ENCODE measurements at places on chromosomes 16 and 17.
A peak's percentile ranks its signal among the peaks of the same experiment; 100 is the strongest.

DNA sequence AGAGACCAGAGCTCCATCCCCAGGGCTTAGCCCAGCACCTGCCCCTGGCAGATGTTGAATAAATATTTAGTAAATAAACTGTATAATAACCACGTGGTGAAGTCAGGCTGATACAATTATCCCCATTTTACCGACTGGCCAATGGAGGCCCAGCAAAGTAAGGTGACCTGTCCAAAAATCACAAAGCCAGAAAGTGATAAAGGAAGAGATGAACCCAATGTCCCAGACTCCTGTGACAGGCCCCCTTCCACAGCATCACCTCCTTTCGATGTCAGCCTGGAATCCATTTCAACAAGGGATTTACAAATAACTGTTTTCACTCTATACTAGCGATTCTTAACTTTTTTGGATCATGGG, 5.5 kb downstream of the TVP23A start:
- DNase-seq = no peak

- DNase-seq = no peak
Measured at GRCh38 chr17:2074919-2075318, 20.0 kb downstream of the HIC1 start.

DNA sequence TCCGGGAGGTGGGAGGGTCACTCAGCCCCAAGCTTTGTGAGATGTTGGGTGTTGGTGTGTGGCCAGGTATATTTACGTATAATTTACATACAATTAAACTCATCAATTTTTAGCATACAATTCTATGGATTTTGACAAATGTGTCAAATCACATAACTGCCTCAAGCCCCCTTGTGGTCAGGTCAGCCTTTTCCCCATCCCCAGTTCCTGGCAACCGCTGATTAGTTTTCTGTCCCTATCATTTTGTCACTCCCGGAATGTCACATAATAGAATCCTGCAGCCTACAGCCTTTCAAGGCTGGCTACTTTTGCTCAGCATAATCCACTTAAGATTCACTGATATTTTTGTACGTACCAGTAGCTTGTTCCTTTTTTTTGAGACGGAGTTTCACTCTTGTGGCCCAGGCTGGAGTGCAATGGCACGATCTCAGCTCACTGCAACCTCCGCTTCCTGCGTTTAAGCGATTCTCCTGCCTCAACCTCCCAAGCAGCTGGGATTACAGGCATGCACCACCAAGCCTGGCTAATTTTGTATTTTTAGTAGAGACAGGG, 19.3 kb upstream of the RAI1 start:
- DNase-seq = no peak

DNA sequence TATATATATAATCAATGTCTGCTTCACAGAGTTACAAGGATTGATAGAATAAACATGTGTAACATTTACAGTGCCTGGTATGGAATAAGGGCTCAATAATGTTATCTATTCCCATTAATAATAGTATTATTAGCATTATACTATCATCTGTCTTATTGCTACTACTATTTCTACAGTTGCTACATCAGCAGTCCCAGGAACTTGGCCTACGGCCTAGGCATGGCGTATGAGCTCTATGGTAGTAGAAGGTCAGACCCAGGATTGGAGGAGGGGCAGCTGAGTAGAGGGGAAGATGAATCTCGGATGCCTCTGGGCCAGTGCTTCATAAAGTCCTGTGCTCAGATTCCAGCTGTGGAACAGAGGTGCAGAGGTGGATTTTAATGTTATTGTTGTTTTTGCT, 146.3 kb upstream of the TBX2 start:
- no peak for DNase-seq

- no peak for DNase-seq
Measured at GRCh38 chr16:50309156-50309526, 42.8 kb downstream of the ADCY7 start.

GRCh38 chr16:72291121-72291520, 119.2 kb upstream of the PMFBP1 start:
- DNase-seq = no peak

- DNase-seq = no peak
Measured at GRCh38 chr16:57579361-57579665, 36.9 kb downstream of the ADGRG5 start.

DNA sequence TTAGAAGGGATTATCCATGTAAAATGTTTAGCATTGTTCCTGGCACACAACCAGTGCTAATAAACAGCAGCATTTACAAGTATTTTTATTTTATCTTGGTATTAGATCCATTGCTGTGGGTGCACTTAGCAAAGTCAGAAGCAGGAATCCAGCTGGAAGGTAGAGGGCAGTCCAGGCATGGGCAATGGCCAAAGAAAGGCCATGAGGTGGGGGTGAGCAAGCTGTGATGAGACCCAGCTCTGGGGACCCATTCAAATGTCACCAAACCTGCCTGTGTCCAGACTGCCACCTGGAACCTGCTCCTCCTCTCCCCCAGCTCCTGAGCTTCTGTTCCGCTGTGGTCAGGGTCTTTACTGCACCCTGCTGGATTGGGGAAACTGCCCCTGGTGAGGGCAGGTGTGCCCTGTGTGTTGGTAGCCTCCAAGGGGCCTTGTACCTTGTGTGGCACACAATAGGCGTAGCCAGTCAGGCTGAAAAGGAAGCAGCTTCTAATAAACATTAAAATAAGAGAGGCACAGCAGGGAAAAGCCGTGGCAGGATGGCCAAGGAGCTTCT, 118.0 kb upstream of the CRHR1 start:
- DNase-seq = no peak

DNA sequence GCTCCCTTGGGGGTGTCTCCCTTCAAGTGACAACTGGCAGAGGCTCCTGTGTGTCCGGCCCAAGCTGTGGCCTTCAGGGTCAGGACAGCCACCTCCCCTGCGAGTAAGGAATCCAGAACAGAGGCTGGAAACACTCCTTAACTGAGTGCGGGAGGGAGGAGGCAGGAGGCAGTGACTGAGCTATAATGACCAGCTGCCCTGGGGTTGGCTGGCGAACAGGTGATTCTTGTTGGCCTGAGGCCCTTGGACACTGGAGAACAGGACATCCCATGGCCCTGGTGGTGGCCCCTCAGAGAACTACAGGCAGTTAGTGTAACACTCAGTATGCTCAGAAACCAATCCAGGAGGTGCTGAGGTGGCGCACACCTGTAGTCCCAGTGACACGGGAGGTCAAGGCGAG, 9.4 kb upstream of the SNAI3 start:
- DNase-seq = no peak

GRCh38 chr17:77741109-77741508, 217.4 kb upstream of the TNRC6C start:
- peak; percentile 42 for DNase-seq

DNA sequence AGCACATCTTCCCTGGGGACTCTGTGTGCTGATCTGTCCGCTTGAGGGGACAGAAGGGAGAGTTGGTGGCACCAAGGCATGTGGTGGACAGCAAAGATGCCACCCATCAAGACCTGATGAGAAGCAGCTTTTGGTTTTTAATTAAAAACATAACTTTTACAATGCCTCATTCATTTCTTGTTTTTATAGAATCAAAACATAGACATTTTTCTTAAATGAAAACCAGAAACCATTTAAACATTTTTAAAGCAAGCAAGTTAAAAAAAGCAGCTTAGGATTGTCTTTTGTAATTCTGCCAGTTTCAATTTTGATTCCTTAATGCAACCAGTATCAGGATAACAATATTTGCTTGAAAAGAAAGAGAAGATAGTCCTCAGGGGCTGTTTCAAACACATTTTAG, 123.7 kb upstream of the AXIN2 start:
- no peak for DNase-seq

GRCh38 chr17:75507733-75508719, 7.3 kb downstream of the CASKIN2 start:
- no peak for DNase-seq

- DNase-seq = no peak
Measured at GRCh38 chr16:76583945-76584344, 306.7 kb downstream of the CNTNAP4 start.

DNA sequence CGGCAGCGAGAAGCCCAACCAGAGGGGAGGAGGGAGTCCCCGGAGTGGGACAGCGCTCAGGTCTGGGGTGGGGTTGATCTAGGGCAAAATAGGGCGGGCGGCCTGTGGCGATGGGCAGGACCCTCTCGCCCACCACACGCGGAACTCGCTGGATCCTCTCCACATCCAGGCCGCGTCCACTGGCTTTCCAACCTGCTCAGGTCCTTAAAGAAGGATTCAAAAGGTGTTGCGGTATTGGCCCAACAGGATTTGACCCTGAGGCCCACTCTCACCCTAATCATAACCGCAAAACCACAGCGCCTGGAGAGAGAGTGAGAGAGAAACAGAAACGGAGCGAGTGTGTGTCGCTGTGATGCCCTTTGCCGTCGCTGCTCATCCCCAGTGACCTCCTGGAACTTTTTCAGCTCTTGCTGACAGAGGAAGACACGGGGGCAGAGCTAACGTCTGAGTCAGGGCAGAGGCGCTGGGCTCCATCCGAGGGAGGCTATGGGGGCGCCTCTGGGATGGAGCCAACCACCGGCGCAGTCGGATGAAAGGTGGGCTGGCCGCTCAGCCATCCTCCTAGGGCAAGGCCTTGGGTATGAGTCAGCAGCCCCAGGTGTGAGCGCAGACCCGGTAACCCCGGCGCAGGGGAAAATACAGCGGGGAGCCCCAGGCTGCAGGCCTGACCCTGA, 16.7 kb upstream of the OR1F1 start:
- peak; percentile 38 for DNase-seq

DNA sequence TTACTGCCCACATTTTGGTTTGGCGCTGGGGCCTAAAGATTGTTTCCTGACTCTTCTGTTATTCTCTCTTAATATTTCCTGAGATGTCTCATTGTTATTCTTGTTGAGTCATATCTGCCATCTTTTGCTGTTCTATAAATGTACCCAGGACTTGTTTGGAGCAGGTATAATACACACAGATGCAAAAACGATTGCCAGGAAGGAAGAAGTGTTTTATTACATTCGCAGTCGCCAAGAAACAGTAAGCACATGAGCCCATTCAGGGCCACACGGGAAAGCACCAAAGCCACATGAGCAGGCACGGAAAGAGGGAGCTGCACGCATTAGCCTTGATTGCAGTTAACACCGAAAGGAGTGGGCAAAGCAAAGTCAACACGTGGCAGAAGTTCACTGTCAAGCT, 70.2 kb downstream of the ARHGAP44 start:
- DNase-seq = no peak

- DNase-seq = no peak
Measured at GRCh38 chr16:10045291-10045775, 136.9 kb downstream of the GRIN2A start.

DNA sequence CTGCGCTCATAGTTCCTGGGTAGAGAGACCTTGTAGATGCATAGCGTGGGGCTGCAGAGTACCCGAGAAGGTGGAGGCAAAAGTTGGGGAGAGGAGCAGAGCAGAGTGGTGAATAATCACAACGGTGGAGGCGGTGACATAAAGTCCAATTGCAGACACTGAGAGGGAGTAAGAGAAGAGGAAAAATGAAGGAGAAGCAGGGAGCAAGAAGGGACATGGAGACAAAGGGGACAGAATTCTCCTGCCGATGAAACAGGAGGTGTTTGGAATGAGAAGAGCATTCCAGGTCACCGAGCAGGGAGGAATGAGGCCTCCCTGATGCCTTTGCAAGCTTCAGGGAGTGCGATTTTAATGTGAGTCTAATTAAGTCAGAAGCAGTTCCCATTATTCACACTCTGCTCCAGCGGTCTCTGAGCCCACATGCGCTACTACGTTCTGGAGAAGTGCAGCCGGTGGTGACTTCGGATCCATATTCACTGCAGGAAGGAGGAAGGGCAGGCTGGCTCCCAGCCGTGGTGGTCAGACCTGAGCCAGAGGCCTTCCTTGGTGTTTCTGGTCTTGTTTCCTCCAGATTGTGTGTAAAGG, 108.0 kb upstream of the DNAH9 start:
- DNase-seq = no peak

GRCh38 chr17:78289802-78290363, 58.5 kb downstream of the TMEM235 start:
- peak; percentile 84 for DNase-seq

DNA sequence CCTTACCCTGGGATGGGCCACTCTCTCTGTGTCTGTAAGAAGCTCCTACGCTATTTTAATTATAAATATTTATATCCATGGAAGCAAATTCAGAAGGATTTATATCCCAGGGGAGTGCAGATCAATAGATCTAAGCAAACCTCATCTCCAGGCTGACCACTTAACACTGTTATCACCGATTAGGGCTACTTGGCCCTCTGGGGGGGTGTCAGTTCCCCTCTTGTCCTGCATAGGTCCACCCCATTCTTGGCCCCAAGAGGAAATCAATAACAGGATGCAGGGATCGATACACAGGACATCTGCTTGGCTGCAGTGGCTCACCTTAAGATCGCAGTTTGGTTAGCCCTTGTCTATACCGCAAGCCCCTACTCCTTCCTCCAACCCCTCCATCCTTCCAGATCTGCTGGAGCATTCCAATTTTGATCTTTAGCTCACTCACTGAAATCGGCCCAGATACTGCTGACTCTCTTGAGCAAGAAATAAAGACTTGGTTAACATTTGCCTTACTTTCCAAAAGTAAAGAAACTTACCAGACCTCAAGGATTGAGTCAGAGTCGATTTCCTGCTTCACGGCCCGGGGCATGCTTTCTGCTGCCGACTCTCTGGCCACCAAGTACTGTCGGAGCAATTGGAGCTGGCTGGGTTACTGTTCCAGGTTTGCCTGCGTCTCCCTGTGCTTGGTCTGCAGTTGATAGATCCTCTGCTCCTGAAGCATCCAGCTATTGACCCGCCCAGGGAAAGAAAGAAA, 112.3 kb upstream of the PMFBP1 start:
- DNase-seq = no peak

- DNase-seq = no peak
Measured at GRCh38 chr16:85417156-85417860, 195.8 kb upstream of the GSE1 start.

DNA sequence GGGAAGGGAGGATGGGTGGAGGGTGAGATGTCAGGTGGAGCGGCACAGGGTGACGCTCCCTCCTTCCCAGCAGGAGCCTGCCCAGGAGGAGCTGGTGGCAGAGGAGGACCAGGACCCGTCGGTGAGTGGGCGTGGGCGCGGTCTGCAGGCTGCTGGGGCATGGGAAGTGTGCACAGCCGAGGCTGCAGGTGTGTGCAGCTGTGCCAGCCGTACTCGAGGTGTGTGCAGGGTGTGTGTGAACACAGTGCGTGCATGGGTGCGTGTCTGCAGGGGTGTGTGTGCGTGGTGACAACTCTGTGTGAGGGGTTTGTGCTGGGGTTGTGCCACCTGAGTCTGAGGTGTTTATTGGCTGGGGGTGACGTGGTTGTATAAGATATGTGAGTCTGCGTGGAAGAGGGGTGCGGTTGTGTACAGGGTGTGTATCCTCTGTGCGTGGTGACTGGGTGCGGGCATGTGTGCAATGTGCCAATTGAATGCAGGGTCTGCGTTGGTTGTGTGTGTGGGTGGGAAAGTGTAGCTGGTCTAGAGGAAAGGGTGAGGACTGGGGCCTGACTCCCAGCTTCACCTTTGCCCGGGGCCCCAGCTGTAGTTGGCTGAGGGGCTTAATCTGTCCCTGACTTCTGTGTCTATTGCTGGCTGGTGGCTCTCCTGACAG, 670 bp downstream of the TNFSF12 start:
- peak; percentile 42 for DNase-seq

- DNase-seq = no peak
Measured at GRCh38 chr16:67296420-67296819, 17.1 kb downstream of the PLEKHG4 start.
